ENCODE measurements at places on chromosomes 3 and 15.
A peak's percentile ranks its signal among the peaks of the same experiment; 100 is the strongest.

DNA sequence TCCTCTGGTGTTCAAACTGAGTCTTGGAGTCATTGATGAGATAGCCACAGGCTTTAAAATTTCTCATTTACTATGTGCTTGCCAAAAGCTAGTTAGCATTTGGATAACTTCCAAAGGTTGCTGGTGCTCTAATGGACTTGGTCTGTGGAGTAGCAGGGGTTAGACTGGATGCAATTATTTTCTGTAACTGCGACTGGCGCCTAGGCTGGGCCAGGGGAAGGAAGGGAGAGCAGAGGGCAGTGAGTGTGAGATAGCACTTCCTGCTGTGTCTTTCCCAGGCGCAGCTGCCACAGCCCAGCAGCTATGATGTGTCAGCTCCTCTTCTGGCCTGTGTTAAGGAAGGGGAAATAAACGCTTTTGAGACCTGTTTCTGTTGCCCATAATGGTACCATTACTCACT lies 98.6 kb downstream of the MYRIP start:
- DNase-seq, result no peak

DNA sequence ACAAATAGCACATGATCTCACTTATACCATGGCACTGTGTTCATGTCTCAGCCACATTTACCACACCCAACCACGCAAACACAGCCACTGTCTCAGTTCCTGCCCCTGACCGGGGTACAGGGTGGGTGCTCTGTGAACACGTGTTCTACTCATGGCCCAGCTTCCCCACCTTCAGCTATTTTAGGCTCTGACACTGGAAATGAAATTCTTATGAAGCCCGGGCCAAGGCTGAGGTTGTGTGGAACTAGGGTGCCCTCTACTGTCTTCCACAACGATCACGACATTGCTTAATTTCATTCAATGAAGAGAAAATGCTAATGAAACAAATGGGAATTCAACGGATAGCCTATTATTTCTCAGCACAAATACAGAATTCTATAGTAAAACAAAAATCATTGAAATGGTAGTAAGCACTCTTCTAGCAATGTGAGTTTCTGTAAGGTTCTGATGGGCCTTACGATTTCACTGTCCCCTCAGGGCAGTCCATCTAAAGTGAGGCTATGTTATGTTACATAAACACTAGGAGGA lies 2.1 kb upstream of the GABRA5 start:
- peak; percentile 16 for DNase-seq

- DNase-seq, result no peak
Observed at GRCh38 chr3:52420388-52420787, 24.5 kb downstream of the SEMA3G start.

DNA sequence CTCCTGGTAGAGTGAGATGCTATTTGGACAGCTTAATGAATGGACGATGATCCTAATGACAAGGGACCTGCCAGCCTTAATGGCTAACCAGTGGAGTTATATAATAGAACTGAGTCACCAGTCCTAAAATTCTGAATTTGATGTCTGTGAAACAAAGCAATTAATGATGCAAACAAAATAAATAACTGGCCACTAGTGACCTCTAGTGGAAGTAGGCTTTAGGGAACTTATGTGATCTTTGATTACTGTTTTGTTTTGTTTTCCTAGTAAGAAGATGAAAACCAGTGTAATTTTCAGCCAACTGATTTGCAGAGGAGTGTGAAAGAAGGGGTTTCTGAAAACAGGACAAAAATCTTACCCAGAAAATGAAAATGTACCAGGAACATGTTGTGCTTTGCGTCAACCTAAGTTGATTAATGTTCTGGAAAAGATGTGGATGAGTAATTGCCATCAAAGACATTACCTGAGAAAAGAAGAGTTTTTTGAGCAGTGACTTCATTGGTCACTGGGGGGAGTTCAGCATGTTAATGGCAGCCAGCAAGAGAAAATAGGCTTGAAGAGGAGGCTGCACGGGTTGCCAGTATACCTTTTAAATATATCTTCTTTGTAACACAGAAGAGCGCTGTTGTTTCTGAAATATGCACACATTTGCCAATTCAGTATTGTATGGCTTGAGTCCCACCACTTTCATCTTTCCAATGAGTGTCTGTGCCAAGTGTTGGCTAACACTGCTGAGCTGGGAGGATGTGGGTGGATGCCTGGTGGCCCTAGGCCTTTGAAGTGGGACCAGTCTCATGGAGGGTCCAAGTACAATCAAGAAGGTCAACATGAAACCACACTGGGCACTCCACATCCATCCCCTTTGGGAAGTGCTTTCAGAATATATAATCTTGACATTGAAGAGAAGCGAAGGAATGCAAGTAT lies 9.3 kb downstream of the VEPH1 start:
- DNase-seq, result peak; percentile 64

GRCh38 chr3:68515237-68515636 lies 417.1 kb downstream of the TAFA4 start:
- DNase-seq, result no peak

GRCh38 chr3:50388720-50389413 lies 29.5 kb upstream of the TMEM115 start:
- DNase-seq, result no peak

DNA sequence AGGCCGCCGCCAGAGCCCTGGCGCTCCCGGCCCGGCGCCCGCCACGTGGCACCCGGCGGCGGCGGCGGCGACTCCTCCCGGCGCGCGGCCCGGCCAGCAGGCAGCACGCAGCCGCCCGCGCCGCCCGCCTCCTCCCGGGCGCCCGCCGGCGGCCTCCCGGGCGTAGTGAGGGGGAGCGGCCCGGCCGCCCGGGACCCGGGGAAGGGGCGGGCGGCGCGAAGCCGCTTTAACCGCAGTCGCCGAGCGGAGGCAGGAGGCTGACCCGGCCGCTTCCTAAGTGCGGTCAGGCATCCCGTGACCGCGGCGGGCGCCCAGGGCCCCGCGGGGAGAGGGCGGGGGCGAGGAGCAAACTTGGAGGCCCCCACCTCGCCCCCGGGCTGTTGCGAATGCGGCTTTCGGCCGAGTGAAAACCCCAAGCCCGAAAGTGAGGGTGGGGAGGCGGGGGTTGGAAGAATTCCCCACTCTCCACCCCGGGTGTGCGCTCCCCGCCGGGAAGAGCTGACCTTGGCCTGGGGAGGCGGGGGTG lies 1.7 kb upstream of the HES1 start:
- no peak for DNase-seq

GRCh38 chr3:171347301-171348039 lies 112.7 kb downstream of the TNIK start:
- DNase-seq, result no peak

GRCh38 chr3:157618886-157619285 lies 115.7 kb upstream of the VEPH1 start:
- DNase-seq, result no peak

DNA sequence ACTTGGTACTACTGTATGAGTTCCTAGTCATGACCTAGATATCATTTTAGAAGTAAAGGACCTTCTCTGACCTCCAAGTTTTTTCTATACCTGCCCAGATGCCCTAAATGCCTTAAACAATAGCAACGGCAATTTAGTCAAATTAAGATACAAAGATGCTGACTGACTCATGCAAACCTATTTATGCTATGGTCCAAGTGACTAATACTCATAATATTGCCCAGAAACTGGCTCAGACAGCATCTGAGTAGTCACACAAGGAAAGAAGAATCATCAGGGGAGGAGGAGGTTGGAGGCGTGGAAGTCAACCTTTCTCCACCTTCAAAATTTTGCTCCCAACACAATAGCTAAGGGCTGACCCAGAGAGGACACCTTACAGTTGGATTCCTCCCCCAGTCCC lies 6.8 kb downstream of the FYCO1 start:
- DNase-seq, result no peak

GRCh38 chr15:49530092-49530491 lies 90.5 kb downstream of the FAM227B start:
- DNase-seq, result no peak

GRCh38 chr3:72353236-72354128 lies 494.8 kb downstream of the SHQ1 start:
- no peak for DNase-seq

DNA sequence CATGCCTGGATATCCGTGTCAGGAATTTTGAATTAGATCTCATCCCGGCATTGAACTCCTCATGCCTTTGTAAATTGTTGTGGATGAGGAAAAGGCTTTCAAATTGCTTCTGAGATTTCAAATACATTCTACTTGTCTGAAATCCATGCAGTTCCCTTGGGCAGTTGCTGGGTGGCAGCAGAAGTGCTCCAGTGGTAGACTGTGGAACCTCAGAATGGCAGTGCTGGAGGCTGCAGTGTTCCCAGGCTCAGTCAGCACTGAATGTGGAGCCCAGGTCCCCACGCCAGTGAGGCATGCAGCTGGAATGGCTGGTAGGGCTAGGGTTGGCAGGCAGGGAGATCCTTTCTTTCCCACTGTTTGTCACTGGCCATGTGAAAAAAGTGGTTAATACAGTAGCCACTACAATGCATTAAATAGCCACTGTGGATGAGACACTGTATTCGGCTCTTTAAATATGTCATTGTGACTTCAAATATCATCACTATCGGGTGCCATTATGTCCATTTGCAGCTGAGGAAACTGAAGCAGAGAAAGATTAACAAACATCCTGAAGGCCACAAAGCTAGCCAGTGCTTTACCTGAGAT lies 98.6 kb downstream of the TPRG1 start:
- DNase-seq, result peak; percentile 58

GRCh38 chr3:12107071-12107713 lies 51.5 kb downstream of the TIMP4 start:
- no peak for DNase-seq

- DNase-seq, result no peak
Observed at GRCh38 chr3:32246079-32246675, 7.7 kb downstream of the CMTM8 start.

- no peak for DNase-seq
Observed at GRCh38 chr3:149058602-149059001, 27.7 kb downstream of the HLTF start.

DNA sequence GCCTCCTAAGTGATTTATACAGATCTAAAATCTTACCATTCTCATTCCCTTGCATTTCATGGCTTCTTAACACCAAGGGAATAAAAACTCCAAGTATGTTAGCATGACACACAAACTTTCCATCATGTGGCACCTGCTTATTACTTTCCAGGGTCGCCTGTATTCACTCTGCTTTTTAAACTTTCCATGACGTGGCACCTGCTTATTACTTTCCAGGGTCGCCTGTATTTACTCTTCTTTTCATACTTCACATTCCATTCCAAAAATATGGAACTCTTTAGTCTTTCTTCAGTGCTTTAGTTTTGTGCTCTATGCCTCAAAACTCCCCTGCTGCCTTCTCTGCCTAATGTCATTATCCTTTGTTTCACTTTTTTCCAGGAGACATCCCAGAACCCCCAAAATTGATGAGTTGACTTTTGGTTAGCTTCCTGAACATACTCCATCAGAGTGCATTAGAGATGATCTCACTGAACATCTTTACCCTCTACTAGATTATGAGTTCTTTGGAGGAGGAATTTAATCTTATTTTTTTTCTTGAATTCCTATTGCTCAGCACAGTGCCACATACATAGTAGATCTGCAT lies 47.0 kb downstream of the CALML4 start:
- no peak for DNase-seq

All from NCI-H1694 (cell line).